SK-N-DZ (cell line): ENCODE measurements at places on chromosomes 11 and 22.

GRCh38 chr11:30774496-30775232 lies 188.5 kb upstream of the MPPED2 start:
- no peak for DNase-seq

DNA sequence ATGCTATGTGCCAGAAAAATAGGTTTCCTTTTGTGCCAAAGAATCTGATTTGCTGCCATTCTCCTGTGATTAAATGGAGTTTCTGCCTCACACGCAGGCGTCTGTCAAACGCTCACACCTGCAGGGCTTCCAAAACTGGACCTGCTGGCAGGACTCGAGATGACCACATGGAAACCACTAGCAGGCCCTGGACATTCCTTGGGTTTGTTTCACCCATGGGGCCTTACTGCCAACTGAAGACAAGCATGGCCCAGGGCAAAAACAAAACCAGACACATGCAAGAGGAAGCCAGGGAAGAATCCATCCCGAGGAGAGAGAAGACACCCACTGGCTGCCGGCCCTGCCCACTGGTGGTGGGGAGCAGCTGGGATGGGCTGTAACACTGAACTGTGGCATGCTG lies 55.9 kb upstream of the MN1 start:
- no peak for DNase-seq

- no peak for DNase-seq
These were observed 15.4 kb upstream of the TMEM191C start for GRCh38 chr22:21451545-21452520.

GRCh38 chr11:116724813-116725212 lies 48.0 kb downstream of the BUD13 start:
- no peak for DNase-seq

- no peak for DNase-seq
These were observed 24.3 kb downstream of the EIF4ENIF1 start for GRCh38 chr22:31465307-31465706.

- no peak for DNase-seq
These were observed 43.0 kb upstream of the RTL6 start for GRCh38 chr22:44540756-44541670.

- DNase-seq: peak; percentile 52
These were observed 14.9 kb downstream of the KBTBD3 start for GRCh38 chr11:106061954-106062949.
